ENCODE measurements at places on chromosomes 13 and 19.

- DNase-seq: no peak
These were observed 21.2 kb downstream of the DEDD2 start for GRCh38 chr19:42196011-42197001.

- no peak for DNase-seq
These were observed 41.0 kb downstream of the VWA8 start for GRCh38 chr13:41919741-41920487.

DNA sequence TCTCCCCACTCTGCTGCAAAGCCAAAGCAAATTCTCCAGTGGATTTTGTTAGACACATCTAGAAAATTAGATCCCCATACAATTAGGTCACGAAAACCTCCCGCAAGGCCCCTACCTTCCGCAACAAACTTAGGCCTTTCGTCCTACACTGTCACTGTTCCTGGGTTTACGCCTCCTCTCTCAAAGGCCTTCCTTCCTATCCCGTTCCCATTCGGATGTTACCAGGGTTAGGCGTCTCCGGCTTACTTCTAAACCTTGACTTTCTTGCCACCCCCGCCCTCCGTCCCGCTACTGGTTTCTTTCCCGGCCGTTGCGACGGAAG is 754 bp downstream of the RNF6 start:
- no peak for DNase-seq

DNA sequence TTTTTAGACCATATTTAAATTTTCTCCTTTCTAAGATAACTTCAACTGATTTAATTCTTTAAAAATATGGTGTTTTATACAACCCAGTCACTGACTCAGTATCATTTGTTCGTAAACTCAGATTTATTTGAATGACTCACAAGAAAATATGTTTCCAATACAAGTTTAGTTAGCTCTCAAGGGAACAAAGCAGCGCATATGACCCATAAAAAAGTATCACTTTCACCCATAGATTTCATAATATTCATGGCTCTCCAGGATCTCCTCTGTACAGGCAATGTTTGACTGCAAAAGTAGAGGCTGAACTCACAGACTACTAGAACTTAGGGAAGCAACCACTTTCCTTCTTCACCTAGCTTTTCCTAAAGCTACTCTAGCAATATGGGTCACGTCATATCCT is 405.6 kb upstream of the PCDH9 start:
- DNase-seq: no peak

DNA sequence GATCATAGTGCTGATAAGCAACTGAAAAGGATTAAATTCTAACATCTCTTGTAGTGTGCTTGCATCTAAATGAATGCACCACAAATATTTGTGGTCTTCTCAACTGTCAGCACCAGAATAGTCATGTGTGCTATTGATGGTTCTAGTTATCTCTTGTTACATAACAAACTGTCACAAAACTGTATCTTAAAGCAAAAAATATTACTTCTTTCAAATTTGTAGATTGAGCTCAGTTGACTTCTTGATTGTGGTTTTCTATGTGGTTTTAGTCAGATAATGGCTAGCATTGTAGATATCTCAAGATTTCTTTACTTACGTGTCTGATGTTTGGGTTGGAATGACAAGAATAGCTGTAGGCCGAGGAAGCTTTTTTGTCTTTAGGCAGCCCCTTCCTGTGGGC is 431.3 kb downstream of the SLITRK6 start:
- DNase-seq: no peak

- no peak for DNase-seq
These were observed 26.1 kb upstream of the DOCK9 start for GRCh38 chr13:99003851-99004471.

DNA sequence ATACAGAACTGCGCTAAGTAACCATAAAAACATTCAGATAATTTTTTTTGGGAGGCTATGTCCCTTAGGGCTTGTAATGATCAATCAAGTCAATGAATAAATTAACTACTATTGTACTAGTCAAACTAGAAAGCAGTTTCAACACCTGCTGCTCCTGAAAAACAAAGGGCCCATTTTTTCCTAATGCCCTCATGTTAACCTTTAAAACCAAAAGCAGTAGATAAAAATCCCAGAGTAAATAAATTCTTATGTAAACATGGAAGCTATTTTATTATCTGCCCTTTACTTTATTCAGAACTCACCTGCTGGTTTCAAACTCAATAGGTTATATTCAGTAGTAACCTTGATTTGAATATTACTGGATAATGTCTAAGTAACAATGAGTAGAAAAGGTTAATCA is 159.5 kb upstream of the STARD13 start:
- no peak for DNase-seq

DNA sequence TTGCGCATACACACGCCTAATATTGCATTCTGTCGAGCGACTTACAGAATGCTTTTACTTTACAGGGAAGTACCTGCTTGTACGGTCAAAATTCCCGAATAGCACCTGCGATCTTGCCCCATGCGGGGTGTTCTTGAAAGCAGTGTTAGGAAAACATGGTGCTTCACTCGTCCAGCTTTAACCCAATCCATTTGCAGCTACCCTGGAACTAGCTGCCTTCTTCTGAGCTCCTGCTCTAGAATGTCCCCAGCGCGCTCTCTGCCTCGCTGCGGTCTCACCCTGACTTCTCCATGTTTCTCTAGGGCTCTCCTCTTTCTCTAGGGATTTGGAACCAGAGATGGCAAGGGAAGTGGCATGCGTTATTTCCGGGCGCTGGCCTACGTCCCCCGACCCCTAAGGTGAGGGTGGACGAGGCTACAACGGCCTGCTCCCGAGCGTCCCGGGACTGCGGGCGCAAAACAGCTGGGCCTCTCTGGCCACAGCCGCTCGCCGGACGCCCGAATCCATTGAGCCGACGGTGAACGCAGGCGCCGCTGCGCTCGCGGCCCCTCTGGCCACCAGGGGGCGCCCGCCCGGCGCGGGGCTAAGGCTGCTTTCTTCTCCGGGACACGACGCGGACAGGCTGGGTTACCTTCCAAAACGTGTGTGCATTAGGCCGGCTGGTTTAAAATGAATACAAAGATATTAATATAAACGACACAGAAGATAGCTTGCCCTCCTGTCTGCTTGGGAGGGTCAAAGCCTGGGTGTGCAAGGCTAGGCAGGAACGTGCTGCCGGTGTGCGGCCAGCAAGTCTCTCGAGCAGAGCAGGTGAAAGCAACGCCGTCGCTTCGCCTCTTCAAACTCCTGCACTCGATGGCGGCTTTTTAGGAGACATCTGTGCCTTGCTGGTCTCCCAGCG is 1.8 kb upstream of the SPRY2 start:
- peak; percentile 66 for DNase-seq

DNA sequence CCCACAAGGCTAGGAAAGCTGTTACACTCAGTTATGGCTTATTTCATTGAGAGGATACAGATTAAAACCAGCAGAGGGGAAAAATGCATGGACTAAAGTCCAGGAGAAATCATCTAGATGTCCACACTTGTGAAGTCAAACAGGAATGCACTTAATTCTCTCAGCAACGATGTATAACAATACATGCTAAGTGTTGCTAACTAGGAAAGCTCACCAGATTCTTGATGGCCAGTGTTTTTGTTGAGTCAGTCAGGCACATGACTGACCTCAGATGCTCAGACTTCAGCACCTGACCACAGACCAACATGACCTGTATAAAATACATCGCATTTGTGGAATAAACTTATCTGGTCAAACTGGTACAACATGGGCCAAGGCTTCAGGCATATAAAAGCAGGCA is 470.2 kb upstream of the PRR20A start:
- no peak for DNase-seq

GRCh38 chr19:39045506-39045905 is 13.2 kb upstream of the FBXO27 start:
- no peak for DNase-seq
